ENCODE measurements at places on chromosomes 3 and 15.

DNA sequence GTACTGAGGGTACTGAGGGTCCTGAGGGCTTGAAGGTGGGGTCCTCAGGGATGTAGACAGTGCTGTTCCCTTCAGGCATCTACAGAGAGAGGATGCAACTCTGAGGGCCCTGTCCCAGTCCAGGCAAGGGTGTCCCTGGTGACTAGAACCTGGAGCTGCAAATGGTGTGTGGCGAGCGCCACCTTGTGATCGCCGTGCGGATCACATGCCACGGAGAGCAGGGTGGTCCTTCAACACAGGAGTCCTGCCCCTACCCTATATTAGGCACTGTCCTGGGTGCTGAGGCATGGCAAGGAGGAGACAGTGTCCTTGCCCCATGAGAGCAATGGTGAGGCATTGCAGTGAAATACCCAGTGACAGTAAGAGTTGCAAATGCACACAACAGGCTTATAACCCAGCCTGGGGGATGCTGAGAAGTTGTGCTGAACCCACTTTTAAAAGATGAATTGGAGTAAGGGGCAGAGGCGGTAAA lies 23.6 kb downstream of the RHCG start:
- no peak for DNase-seq

DNA sequence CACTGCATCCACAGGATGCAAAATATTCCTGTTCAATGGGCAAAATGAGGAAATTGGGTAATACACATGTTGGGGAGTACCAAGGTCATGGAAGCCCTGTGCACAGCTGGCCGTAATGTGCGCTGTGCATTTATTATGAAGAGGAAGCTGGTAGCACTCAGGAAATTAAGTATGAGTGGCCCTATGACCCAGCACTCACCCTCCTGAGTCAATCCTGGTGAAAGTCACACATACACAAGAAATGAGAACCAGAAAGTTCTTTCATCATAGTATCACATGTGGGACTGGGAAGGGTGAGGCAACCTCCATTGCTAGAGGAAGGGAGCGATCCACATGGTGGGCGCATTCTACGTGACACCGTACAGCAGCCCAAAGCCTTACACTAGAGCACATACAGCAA lies 11.4 kb upstream of the PRR20G start:
- DNase-seq: no peak

- DNase-seq: peak; percentile 87
These were observed 4.7 kb downstream of the CEP152 start for GRCh38 chr15:48806151-48806550.

GRCh38 chr3:47571391-47572175 lies 7.1 kb downstream of the CSPG5 start:
- DNase-seq: no peak

GRCh38 chr15:43293432-43293831 lies 26.7 kb upstream of the TGM5 start:
- DNase-seq: no peak

- no peak for DNase-seq
These were observed 18.2 kb downstream of the KLHL6 start for GRCh38 chr3:183537295-183537730.

GRCh38 chr3:37551857-37552256 lies 309.8 kb upstream of the CTDSPL start:
- no peak for DNase-seq

DNA sequence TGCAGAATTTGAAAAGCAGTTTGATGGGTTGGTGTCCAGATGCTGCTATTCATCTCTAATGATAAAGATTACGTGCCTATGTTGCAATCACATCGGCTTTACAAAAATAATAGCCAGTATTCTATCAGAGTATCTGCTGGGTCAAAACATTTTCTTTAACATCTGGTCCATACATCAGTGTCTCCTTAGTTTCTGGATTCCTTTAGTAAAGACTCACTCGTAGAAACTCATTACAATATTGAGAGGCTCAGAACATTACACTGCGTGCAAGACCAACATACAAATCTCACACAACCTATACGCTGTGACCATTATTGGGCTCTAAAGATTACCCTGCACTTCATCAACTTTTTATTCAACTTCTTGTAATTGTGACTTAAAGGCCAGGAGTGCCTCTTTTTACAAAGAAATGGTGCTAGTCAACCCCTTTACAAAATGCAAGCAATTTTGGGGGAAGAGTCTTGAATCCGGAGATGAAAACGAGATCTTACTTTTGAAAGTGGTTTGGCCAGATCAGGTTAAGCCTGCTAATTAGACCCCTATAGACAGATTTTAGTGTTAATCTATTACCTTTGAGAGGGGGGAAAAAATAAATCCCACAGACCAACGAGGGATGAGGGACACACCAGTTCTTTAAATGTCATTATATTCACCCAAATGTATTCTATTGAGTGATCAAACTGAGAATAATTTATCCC lies 2.9 kb downstream of the TRA2B start:
- DNase-seq: no peak

DNA sequence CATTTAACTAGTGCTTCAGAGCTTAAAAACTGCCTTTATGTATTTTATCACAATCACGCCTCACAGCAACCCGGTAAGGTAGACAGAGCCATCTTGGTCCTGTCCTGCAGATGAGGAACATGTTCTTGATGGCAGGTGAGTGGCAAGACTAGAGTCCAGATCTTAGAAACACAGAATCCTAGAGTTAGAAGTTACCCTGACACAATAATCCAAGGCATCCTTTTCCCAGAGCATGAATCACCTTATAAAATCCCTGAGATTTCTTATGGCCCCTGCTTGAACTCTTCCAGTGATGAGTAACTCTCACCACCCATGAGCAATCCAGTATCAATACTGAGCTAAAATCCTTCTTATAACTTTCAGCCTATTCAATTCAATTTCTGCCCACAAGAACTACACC lies 16.9 kb downstream of the POPDC2 start:
- no peak for DNase-seq

DNA sequence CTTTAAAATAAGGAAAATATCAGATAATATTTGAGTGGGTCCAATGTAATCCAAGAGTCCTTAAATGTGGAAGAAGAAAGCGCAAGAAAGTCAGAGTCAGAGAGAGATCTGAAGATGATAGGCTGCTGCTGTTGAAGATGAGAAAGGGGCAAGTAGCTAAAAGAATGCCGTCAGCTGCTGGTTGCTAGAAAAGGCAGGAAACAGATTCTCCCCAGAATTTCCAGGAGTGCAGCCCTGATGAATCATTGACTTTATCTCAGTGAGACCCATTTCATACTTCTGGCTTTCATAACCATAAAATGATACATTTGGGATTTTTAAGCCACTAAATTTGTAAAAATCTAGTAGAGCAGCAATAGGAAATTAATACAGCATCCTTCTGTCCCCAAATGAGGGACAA lies 7.5 kb upstream of the CHMP2B start:
- no peak for DNase-seq

DNA sequence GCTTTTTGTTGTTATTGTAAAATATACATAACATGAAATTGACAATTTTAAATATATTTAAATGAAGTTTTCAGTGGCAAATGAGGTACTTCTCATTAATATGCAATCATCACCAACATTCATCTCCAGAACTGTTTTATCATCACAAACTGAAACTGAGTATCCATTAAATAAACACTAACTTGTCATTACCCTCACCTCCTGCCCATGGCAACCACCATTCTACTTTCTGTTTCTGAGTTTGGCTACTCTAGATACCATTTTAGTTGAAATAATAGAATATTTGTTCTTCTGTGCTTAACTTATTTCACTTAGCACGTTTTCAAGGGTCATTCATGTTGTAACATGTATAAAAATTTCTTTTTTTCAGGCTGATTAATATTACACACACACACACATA lies 834.3 kb downstream of the PLOD2 start:
- DNase-seq: no peak

GRCh38 chr3:48747015-48747615 lies 30.1 kb upstream of the IP6K2 start:
- no peak for DNase-seq

GRCh38 chr15:74174219-74174957 lies 878 bp downstream of the ISLR start:
- no peak for DNase-seq

GRCh38 chr15:82653483-82654168 lies 6.5 kb upstream of the CPEB1 start:
- DNase-seq: no peak

DNA sequence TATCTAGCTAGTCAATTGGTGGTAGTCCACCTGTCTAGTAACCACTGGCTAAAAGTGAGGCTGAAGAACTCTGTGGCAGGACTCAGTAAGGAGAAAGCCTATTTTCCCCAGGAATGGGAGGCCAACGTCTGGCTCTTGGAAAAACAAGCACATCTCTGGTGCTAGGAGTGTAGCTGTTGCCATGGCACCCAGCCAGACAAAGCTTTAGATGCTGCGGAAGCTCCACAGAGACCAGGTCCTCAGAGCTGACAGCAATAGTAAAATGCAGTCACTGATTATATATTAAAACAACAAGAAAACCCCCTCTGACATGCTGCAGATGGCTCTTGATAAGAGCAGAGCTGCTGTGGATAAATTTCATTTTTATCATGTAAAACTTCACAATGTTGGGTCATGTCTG lies 124.9 kb upstream of the STRIT1 start:
- no peak for DNase-seq

- no peak for DNase-seq
These were observed 368.1 kb downstream of the ZPLD1 start for GRCh38 chr3:102802819-102803420.

GRCh38 chr3:184059424-184059823 lies 6.6 kb downstream of the HTR3C start:
- no peak for DNase-seq

DNA sequence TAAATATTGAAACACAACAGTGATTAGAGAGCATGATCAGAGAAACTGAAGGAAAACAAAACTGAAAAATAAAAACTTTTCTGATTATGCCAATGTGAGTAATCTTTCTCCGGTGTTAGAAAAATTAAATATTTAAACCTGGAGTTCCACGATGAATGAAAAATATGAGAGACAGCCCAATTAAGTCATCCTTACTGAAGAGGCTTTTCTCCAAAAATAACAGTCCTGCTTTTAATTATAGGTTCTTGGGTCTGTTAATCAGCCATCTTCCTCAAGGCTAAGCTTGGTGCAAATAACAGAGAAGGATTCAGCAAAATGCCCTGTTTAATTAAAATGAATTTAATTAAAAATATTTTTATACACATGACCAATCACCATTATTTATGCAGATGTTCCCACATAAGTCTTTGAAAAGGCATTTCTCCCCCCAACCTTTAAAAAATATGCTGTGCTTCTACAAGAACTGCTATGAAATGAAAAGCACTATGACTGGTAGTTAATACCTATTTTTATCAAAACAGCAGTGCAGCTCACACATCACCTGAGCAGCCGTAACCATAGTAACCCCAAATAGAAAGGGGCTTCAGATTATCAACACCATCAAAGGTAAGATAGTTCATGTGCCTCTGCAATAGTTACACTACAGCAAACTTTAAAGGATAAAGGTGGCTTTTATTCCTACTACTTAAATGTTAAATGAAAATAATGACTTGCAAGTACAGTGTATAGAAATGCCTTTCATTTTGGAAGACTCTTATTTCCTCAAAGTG lies 175.7 kb downstream of the SLC9A9 start:
- no peak for DNase-seq

DNA sequence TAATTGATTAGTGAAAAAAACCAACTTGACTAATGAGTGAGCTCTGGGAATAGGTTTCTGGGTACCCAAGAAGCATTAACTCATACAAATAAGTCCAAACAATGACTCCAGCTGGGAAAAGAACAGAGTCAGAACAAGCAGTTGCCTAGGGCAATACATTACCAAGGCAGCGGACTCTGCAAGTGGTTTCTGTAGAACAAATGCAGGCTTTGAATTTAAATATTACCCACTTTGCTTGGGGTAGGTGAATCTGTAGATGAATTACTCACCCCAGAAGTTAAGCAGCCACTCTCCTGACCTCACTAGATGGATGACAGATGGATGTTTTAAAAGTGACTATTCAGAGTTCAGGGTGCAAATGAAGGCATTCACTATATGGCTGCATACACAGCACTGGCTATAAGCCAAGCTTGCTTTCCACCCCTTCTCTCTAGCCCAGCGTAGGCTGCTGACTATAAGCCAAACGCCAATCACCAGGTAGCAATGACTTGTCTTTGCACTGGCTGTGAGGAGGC lies 73.1 kb upstream of the BHLHE40 start:
- peak; percentile 24 for DNase-seq

GRCh38 chr3:148466143-148466542 lies 231.6 kb upstream of the AGTR1 start:
- DNase-seq: no peak

GRCh38 chr3:114727373-114727772 lies 419.7 kb downstream of the ZBTB20 start:
- no peak for DNase-seq

- DNase-seq: no peak
These were observed 81.3 kb upstream of the ABI3BP start for GRCh38 chr3:101074518-101074917.

DNA sequence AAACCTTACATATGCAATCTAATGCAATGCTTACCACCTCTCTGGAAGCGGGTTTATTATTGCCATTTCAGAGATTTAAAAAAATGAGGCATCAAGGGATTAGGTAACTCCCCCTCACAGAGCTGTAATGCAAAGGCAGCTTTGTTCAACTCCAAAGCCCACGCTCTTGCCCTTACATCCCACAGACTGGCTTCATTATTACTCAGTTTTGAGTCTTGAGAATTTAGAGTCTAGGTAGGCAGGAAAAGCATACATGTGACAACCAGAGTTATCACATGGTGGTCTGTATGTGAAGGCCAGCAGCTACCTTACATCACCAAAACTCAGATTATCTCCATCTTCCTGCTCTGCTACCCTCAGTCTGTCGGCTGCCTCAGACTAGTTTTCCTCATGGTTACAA lies 326.9 kb downstream of the UACA start:
- no peak for DNase-seq

DNA sequence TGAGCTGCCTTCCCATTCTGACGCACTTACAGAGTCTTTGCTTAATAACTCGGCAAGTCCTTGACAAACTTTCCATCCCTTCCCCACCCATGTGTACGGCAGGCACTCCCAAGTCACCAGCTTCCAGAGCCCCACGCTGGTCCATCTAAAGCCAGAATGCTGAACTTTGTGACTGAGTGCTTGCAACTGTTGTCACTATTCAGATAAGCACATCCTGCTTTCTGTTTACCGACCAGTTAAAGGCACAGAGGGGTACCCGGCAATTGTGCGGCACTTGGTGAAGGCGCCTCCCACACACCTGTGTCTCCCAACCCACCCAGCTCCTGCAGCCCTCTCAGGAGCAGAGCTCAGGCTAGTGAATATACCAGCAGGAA lies 430.6 kb downstream of the FOXP1 start:
- DNase-seq: no peak

All from SK-N-MC (cell line).